ENCODE measurements at places on chromosomes 16 and 17.

GRCh38 chr17:63486317-63487013, 9.6 kb downstream of the ACE start:
- H3K27ac ChIP-seq, result no peak overlapping the region
- no peak for DNase-seq
- H3K4me1 ChIP-seq, result no peaks in the 10 kb centered on the region
- H3K27me3 ChIP-seq, result peaks cover 11% of the 10 kb centered on the region
- H3K4me3 ChIP-seq, result no peak overlapping the region

GRCh38 chr17:34246446-34246845, 8.6 kb upstream of the CCL2 start:
- no peak overlapping the region for H3K27ac ChIP-seq
- H3K4me1 ChIP-seq, result peaks cover 5% of the 10 kb centered on the region
- H3K36me3 ChIP-seq, result no peaks in the 10 kb centered on the region

GRCh38 chr17:48283411-48283810, 146.6 kb downstream of the SKAP1 start:
- H3K36me3 ChIP-seq, result no peaks in the 10 kb centered on the region
- H3K27ac ChIP-seq, result peak overlapping the region; percentile 65
- H3K27me3 ChIP-seq, result no peaks in the 10 kb centered on the region
- DNase-seq, result no peak

GRCh38 chr17:78903101-78903779, at the start of gene CEP295NL:
Gene CEP295NL, minus strand, starts transcription at chr17:78903201. Its CDS starts 1,373 bp downstream, at chr17:78901828.
- peak; percentile 48 for DNase-seq
- no peaks in the 10 kb centered on the region for H3K27me3 ChIP-seq
- peak within 1 kb of the TSS; percentile 90 for H3K27ac ChIP-seq
- H3K4me1 ChIP-seq, result peaks cover 19% of the 10 kb centered on the region
